ENCODE measurements at places on chromosomes 16 and 17.

DNA sequence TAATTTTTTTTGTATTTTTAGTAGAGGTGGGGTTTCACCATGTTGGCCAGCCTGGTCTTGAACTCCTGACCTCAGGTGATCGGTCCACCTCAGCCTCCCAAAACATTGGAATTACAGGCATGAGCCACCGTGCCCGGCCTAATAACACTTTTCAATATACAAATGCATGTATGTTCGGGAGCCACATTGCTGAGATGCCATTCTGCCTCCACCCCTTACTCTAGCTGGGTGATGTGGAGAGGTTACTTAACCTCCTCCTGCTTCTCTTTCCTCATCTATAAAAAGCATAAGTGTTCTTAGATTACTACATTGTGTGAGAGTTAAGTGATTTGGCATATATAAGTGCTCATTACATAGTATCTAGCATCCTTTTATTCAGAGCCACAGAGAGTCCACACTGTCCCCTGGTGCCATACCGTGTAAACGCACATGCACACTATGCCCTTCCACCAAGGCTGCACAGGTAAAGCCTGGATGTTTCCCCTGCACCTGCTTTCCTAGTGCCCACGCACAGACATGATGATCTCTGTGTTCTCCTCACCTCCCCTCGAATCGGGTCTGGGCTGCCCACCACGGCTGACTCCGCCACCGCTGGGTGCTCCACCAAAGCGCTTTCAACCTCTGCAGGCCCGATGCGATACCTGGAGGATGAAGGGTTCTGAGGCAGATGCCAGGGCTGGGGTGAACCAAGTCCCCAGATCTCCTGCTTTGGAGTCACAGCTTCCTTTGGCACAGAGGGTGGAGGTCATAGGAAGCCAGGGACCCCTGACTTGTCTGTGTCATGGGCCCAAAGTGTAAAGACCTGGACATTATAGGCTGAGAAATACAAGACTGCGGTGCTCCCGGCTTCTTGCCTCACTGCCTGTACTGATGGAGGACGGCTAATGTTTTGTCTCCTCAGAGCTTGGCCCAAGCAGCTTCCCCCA lies 49.0 kb upstream of the ACSM2B start:
- DNase-seq: no peak

DNA sequence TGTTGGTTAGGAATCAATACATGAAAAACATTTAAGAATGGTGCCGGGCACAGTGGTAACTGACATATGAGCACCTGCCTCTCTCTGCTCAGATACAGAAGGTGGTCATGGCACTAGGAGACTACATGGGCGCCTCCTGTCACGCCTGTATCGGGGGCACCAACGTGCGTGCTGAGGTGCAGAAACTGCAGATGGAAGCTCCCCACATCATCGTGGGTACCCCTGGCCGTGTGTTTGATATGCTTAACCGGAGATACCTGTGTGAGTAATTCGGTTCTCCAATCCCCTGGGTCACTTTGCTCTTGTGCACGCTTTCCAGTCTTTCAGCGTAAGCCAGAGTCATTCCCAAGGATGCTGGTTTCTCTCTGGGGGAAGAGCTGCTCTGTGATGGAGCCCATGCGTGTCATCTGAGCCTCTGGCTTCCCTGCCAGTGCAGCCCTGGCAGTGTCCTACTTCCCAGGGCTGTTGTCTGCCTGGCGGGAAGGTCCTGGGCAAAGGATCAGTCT lies 3.0 kb upstream of the CD68 start:
- DNase-seq: no peak

GRCh38 chr17:29107933-29108822 lies 65.2 kb downstream of the PIPOX start:
- no peak for DNase-seq

DNA sequence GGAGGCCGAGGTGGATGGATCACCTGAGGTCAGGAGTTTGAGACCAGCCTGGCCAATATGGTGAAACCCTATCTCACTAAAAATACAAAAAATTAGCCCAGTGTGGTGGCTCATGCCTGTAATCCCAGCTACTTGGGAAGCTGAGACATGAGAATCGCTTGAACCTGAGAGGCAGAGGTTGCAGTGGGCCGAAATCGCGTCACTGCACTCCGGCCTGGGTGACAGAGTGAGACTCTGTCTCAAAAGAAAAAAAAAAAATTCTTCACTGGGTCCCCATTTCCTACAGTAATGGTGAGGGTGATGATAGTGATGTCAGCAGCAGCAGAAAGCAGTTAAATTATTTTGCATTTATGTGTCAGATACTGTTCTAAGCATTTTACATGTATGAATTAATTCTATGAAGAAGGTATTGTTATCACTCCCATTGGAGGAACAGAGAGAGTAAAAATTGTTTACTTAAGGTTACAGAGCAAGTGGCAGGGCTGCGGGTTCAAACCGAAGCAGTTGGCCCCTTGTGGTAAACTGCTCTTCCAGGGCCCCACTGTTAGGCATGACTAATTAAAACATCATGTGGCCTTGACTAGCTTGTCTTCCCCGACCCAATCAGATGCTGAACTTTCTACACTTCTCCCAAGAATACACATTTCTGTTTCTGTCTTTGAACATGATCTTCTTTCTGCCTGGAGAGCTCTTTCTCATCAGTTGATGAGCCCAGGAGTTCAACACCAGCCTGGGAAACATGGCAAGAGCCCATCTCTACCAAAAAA lies 45.8 kb downstream of the STAT3 start:
- DNase-seq: no peak

DNA sequence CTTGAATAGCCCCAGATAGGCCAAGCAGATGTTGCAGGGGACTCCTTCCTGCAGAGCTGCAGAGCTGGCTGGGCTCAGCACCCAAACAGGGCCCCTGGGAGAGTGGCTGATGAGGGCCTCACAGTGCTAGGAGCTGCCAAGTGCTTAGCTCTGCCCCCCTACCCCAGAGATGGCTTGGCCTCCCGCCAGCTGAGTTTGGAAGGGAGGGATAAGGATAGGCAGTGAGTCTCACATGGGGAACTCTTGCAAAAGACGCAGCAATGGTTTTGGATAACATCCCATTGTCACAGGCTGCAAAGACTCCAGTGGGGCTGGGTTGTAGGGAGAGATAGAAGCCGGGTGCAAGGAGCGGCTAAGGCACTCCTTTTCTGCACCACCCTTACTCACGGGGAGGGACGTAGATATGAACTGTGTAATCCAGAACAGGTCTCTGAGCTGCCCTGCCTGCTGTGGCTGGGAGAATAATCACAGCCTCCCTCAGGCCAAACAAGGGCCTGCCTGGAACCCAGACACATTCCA lies 52.9 kb upstream of the MAF start:
- DNase-seq: no peak

DNA sequence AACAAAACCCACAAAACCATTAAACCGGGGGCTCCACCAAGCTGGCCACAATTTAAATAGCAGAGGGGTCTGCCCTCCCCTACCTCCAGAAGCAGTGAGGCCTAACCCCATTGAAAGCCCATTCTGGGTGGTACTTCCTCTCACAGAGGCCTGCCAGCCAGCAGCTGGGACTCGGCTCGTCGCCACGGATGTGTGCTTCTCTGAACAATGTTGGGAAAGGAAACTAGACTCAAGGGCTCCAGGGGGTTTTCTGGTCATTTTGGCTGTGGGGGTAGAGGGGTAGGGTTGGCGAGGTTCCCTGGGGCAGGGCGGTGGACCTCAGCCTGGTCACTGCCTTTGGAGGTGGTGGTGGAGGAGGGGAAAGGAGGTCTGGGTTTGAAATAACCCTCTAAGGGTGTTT lies 4.7 kb upstream of the PLCG2 start:
- DNase-seq: no peak

GRCh38 chr16:12406926-12407690 lies 396.6 kb downstream of the CPPED1 start:
- DNase-seq: no peak

DNA sequence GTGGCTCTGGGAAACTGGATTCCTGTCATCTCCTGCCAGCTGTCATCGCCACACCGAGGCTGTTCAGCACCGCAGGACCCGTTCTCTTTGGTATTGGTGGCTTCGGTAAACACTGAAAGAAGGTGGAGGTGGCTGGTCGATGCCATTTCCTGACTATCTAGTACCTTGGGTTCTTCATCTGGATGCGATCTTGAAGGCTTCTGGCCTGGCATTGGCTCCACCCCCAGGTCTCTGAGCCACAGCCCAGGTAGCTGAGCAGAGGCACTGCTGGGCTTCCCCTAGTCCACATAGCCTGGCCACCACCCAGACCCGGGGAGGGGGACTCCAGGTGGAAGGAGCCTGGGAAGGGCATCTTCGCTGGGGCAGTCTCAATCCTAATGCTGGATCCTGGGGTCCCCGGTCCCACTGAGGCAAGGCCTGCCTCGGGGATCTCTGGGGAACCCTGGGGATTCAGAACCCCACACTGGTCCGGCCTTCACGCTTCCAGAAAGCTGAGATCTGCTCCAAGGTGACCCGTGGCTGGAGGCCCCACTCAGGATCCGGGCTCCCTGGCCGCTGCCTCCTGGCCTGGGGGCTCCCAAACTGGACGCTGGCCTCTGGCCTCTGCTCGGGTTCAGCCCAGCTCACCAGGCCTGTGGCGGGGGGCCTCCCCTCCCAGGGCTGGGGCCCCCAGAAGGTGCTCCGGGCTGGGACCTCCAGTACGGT lies 1.8 kb downstream of the C16orf54 start:
- DNase-seq: no peak

DNA sequence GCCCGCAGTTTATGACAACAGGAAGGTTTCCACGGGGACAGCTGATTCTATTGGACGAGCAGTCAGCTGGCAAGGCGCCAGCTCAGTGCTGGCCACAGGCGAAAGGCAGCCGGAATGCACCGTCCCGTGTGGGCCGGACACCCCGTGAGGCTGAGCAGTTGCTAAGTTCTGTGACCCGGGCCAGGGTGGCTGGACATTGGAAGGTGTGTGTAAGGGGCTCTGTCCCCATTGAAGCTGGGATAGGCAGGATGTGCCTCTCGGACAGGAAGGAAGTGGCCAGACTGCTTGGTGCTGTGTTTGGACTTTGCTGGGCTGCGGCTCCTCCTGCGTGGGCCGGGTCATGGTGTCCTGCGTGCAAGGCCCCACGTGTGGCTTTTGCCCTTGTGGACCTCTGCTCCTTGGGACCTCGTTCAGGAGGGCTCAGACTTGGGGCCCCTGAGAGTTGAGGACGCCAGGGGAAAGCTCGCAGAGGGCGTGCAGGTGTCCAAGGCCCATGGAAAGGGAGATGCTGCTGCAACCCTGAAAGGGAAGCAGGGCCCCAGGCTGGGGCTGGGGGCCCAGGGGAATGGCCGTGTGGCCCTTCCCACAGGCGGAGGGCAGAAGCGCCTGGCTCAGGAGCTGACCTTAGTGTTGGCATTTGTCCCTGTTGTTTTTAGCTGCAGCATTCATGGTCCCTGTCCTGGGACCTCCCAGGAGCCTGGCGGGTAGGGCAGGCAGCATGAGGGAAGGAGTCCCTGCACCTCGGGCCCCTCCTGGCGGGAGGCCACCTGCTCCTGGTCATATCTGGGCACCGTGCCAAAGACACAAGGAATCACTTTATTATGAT lies 10.0 kb downstream of the BAIAP2 start:
- peak; percentile 89 for DNase-seq

DNA sequence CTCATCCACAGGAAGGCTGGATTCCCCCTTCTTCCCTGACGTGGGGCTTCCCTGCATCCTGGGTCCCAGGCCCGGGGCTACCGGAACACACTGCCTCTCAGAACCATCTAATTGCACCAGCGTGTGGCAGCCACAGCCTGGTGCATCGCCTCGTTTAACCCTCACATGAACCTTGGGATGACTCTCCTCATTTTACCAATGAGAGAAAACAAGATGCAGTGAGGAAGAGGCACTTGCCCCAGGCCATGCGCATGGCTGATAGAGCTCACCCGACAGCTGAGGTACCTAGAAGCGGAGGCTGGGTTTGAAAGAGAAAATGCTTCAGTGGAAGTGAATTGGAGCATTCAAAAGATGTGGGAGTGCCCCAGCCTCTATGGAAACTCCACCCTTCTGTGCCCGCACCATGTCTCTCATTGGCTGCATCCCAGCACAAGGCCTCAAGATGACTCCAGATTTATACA lies 162.3 kb downstream of the KATNIP start:
- DNase-seq: no peak

GRCh38 chr17:29005936-29006511 lies at the start of gene SEZ6:
SEZ6 (minus strand) TSS chr17:29006033; CDS start chr17:29005869, 164 bp downstream.
- DNase-seq: peak; percentile 92

DNA sequence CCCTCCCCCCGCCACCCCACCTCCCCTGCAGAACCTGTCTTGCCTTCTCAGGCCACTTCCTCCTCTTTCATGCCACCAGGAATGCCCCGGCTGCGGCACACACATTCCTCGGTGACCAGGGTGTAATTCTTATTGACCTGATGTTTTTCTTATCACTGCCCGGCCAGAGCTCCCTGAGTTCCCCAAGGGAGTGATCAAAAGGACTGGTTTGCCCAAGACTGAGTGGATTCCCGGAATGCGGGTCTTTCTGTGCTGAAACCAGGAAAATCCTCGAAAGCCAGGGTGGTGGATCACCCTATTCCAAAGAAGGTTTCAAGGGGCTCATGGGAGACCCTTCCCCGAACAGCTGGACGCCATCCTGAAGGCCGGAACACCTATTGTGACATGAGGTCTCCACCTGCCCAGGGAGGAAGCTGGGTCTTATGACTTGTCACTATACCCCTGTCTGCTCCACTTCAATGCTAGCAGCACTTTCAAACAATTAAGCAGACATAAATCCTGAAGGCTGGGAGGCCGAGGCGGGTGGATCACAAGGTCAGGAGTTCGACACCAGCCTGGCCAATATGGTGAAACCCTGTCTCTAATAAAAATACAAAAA lies 53.0 kb upstream of the RPL38 start:
- no peak for DNase-seq

Data from NCI-H82 (cell line).